HuH-7 (cell line): ENCODE measurements at places on chromosomes 6 and 20.

DNA sequence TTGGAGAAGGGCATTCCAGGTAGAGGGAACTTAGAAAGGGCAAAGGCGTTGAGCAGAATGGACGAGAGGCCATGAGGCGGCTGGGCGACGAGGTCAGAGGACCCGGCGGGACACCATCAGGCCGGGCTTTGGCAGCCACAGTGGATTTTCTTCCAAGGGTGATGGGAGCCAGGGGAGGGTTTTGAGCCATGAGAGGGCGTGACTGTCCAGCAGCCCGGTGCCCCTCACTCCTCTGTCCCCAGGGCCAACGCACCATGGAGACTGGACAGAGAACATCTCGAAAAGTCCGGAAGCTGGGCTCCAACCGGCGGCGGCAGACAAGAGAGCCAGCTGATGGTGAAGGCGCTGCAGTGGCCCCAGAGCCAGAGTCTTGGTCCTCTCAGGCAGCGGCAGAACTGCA lies 6.4 kb downstream of the RAB44 start:
- DNase-seq = no peak

GRCh38 chr6:29813809-29814208 lies 13.8 kb upstream of the HLA-G start:
- DNase-seq = no peak

GRCh38 chr20:21739161-21739560 lies 33.7 kb downstream of the PAX1 start:
- DNase-seq = no peak

GRCh38 chr6:108673602-108674001 lies 112.9 kb downstream of the FOXO3 start:
- no peak for DNase-seq
